ENCODE measurements at places on chromosomes 12 and 14. TPM values are rescaled to one million over a fixed set of nuclear protein-coding genes. Genes with fewer than 3 reads are reported as not detected.

Gene RPS6KL1
- polyA plus RNA-seq: 0.52 TPM

Gene IAPP
- not detected for polyA plus RNA-seq

Gene GPRC5A
- polyA plus RNA-seq: 0.01 TPM

Gene ZC2HC1C
- 0.21 TPM for polyA plus RNA-seq

- no peak for DNase-seq
Measured at GRCh38 chr12:27309995-27310315, 22.7 kb upstream of the BMAL2 start.

DNA sequence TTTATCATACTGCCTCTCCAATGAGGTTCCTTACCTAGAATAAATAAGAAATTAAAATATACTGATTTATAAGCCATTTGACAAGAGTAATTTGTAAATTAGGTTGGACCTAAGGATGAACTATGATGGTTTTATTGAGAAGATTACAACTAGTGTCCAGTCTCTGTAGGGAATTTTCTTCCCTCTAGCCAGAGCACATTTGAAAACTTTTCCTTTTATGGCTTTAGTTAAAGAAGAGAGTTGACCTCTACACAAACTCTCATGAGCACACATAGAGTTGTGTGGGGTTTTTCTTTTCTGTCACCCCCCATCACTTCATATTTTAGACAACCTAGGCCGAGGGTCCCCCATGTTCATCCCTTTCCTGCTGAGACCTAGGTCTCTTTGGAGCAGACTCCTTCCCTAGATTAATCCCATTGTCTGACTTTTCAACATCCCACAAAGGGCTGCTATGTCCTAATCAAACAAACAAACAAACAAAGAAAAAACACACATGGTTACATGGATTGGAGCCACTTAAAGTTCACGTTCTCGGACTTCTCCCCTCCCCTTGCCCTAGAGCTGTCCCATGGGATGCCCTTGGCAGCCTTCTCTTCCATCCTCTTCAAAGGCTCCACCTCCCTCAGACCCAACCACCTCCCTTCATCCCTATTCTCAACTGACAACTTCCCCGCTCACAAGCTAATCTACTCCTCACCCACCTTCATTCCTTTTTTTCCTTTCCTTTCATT lies 40.7 kb downstream of the GPR135 start:
- no peak for DNase-seq

GRCh38 chr12:11798006-11798708 lies 148.7 kb downstream of the ETV6 start:
- no peak for DNase-seq

DNA sequence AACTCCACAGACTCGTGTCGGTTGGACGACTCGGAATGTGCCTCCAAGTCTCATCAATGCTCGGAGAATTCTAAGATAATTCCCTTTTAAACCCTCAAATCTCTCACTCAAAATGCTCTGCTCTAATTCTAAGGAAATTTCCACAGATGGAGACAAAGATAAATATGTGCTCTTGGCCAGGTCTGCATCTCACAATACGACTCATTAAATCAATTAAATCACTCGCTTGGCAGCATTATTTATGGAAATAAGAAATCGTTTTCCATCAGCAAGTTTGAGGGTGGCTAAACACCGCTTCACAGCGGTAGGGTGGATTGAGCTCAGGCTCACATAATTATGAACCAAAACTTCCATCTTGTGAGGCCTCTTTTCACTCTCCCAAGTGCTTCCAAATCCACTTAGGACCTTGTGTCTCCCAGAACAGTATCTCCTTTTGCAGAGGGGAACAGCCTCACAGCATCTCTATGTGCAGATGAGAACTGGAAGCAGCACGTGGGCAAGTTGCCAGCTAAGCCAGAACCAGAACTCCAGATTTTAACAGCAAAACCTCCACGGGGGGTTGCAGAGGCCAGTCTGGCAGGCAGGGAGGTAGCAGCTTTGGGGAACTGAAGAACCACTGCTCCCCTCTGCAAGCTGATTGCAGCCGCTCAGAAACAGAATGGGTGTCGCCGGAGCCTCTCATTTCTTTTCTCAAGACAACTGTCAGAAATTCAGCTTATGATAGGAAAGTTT lies 43.8 kb downstream of the RIMBP2 start:
- no peak for DNase-seq

DNA sequence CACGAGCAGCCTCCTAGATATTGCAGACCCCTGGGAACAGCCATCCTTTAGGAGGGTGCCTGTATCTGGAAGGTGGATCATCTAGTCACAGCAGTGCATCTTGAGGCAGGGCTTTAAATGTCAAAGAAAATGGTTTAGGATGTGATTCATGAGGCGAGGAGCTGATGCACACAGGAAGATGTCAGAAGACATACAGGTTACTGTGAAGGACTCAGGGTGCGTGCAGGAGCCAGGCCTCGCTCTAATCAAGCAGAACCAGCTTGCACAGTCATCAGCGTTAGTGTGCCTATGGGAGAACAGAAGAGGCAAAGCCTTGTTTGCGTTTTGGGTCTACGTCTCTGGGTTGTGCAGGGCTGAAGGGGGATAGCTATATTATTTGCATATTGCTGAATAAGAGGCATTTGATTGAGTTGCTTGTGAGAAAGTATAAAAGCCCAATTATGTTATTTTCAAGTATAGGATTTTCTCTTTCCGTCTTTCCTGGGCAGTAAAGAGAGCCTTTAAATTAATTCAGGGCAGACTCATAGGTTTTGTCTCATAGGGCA lies 77.3 kb upstream of the RPH3A start:
- no peak for DNase-seq

DNA sequence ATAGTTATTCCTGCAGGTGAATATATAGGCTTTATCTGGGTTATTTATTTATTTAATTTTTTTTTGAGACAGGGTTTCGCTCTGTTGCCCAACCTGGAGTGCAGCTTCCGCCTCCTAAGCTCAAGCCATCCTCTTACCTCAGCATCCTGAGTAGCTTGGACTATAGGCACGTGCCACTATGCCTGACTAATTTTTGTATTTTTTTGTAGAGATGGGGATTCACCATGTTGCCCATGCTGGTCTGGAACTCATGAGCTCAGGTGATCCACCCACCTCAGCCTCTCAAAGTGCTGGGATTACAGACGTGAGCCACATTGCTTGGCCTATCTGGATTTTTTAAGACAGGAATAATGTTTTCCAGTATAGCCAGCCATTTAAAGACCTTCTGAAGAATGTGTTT lies 2.0 kb downstream of the RAN start:
- no peak for DNase-seq

GRCh38 chr12:49921936-49922335 lies 18.2 kb upstream of the FAIM2 start:
- no peak for DNase-seq

- DNase-seq: no peak
Measured at GRCh38 chr14:64732066-64732465, 27.8 kb downstream of the PLEKHG3 start.

- no peak for DNase-seq
Measured at GRCh38 chr14:77007975-77008421, 20.5 kb downstream of the IRF2BPL start.

Measured in B cell (primary cell).